T-helper 22 cell (primary cell): ENCODE measurements at places on chromosomes 7 and 10.

DNA sequence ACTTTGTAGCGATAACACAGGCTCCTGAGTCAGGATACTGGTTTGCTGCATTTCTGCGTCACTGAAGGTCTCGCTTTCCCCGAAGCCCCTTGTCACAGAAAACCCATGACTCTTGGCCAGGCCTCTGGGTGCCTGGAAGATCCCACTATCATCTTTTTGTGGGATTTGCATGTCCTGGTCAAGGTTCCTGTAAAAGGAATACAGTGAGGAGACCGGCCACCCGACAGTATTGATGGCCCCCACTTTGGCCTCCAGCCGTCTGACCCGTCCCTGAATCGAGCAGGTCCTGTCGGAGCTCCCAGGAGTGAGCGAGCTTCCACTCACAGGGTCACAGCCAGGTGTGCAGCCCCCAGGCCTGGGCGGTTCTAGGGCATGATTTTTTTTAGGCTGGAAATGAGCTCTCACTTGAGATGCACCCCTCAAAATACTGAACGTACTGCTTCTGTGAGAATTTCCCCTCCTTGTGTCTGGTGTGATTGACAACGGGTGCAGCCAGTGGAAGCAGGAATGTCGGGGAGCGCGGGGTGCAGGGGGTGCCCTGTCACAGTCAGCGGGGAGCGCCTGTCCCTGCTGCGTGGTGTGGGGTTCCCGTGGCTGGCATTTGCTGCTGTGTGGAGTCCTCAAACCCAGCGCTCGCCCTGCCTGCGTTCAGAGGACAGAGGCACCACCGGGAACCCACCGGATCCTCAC, 75.8 kb downstream of the DNAJB6 start:
- DNase-seq = no peak

GRCh38 chr7:5683280-5683670, 98.2 kb downstream of the RNF216 start:
- no peak for DNase-seq

DNA sequence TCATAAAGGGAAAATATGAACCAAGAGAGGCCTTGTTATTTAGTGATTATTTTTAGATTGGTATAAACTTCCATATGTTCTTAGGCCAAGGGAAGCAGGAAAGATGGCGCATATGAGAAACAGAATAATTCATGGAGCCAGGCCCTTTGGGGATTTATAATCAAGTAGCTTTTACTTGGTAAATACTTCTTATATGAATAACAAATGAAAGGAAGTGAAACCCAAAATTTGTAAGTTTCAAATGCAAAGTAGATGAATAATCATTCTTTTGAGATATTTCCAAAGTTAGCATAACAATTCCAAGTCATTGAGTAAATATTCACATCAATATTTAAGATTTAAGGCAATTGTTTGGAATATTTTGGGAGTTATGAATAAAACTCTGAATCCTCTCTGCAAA, 13.9 kb upstream of the OPTN start:
- no peak for DNase-seq

- no peak for DNase-seq
Observed at GRCh38 chr10:43130770-43131171, 7.5 kb upstream of the CSGALNACT2 start.

DNA sequence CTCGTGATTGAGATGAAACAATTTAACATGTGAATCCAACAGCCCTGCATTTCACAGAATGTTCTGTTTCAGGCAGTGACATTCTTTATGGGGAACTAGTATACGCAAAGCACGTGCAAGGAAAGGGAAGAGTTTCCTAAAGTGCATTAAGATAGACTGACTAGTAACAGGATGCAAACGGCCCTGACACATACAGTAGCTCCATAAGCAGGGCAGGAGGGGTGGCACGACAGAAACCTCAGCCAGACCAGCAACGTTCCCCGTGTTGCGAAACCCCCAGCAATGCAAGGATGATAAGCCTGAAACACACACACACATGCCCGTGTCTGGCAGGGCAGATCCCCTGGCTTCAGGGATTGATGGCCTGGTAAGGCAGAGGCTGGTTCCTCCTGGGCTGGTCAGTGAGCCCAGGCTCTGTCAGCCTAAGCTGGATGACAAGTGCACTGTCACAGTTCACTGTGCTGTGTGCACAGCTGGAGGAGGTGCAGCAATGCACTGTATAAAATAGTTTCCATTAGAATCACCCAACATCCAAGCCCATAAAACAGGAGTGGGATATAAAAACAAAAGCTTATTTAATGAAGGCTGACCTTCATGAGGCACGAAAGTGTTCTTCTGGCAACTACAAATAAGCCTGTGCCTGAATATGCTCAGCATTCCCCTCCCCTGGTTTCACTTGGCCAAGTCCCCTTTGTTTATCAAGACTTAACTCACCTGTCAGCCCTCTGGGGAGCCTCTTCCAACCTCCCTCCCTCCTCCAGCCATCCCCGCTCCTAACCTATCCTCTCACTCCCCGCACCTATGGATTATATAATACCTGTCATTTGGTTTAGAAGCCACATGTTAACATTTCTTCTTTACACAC, 88.8 kb downstream of the GSAP start:
- no peak for DNase-seq

DNA sequence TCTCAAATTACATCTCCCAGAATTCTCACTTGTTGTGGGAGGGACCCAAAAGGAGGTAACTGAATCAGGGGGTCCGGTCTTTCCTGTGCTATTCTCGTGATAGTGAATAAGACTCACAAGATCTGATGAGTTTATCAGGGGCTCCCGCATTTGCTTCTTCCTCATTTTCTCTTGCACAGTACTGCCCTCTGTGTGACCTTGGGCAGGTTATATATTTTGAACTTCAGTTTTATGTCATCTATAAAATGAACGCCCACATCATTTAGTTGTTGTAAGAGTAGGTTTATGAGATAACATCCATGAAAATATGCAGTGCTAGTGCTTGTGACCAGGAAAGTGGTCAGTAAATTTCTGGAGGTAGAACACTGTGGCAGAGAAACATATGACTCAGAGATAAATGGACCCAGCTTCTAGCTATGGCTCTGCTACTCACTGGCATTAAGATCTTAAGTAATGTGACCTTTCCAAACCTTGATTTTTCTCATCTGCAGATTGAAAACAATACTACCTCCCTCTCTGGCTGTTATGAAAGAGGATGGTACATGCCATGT, 44.3 kb downstream of the SCRN1 start:
- DNase-seq = no peak

GRCh38 chr10:24912215-24912614, 40.2 kb downstream of the PRTFDC1 start:
- no peak for DNase-seq

DNA sequence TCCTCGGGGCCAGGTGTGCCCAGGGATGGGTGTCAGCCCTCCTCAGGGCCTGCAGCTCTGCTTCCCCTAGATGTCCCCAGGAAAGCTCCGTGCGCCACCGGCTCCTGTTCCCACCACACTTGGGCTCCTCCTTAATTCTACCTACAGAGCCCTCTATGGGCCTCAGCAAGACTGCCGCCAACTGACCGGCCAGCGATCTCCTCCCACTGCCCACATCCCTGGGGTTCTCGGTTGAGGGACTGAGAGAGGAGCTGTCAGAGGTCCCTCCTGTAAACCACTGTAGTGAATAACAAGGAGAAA, 5.3 kb upstream of the LDB3 start:
- DNase-seq = no peak

DNA sequence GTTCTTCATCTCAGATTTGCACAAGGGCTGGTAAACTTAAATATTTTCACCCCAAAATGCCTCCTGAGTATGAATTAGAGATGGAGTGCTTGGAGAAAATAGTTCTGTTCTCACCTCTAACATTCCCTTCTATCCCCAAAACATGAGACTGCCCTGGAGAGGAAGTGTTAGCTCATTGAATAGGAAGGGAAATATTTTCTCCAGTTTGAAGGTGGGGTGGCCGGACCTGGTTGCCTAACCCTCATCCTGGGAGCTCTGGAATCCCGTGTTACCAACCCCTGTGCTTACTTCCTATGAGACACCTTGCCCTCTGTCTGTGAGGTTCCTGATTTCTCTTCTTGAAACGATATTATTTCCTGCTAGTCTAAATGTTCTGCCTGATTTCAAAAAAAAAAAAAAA, 779 bp downstream of the IFIT2 start:
- DNase-seq = no peak

DNA sequence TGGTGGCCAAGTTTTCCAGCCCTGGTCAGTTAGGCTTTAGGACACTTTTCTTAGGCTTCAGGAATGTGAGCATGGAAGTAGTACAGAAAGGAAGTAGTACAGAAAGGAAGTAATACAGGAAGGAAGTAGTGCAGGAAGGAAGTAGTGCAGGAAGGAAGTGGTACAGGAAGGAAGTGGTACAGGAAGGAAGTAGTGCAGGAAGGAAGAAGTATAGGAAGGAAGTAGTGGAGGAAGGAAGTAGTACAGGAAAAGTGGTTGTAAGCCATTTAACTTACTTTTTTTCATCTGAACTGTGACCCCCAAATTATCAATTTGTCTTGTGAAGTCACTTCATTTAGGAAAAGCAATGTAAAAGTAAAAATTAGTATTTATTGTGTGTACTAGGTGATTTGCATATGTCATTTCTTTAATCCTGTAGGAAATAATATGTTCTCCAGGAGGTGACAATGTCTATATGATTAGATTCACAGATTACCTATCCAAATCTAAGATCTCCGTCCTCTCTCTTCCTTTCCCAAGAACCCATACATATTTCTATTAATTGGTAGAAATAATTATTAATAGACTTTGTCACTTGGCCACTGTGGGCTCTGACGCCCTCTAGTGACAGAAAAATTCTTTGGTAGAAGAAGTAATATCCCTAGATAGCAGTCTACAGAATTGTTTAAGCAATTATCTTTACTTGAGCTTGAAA, 3.9 kb upstream of the FAS start:
- no peak for DNase-seq

GRCh38 chr10:5147255-5147980, 37.5 kb downstream of the AKR1C8 start:
- DNase-seq = no peak

- DNase-seq = no peak
Observed at GRCh38 chr7:139702811-139703486, 74.8 kb downstream of the HIPK2 start.

DNA sequence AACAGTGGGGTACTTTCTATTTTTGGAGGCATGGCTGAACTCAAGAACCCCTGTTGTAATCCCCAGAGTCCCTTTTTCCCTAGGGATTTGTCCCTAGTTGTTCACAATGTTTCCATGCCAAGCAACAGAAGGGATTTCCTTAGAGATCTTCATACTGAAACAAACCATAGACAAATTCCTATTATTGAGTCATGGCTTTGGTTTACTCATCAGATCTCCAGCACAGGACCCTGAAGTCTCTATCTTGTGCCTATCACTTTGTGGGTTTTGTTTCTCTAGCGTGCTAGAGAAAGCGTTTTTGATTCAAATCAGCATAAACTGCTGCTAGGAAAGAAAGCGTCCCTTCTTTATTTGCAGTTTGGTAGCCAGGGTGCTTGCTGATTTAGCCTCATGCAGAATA, 165.0 kb downstream of the BAMBI start:
- no peak for DNase-seq

GRCh38 chr7:137563981-137564380, 220.4 kb upstream of the PTN start:
- DNase-seq = no peak

DNA sequence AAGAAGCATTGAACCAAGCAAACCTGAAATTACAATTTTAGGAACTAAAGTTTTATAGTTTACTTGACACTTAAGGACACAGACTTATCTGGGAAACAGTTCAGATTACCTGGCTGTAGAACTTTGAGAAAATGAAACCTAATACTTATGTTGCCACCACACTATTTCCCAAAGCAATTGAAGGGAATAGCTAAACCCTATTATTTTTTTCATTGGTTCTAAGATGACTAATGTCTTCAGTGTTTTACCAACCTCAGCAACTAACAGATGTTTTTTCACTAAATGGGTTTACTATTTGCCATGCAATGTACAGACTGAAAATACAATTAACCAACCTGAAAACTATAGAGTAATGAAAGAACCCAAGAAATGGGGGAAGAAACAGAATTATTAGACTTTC, 689.6 kb downstream of the SORCS1 start:
- no peak for DNase-seq

- DNase-seq = no peak
Observed at GRCh38 chr10:43260117-43260761, 6.6 kb downstream of the RASGEF1A start.

DNA sequence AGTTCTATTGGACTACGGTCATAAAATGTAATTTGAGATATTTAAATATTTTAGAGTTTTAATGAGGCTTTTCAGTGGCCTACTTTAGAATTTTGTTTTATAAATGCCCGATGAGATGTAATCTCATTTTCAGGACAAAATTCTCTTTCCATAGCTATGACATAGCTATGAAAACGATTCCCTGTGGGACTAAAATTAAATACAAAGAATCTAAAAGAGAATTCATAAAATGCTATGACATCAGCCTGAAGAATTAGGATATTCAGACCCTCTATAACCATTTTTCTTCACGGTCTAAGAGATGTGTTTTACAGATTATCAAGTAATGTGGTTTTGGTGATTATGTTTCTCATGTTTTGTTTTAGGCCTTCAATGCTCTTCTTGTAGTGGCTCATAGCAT, 48.2 kb upstream of the ODAD2 start:
- DNase-seq = no peak

DNA sequence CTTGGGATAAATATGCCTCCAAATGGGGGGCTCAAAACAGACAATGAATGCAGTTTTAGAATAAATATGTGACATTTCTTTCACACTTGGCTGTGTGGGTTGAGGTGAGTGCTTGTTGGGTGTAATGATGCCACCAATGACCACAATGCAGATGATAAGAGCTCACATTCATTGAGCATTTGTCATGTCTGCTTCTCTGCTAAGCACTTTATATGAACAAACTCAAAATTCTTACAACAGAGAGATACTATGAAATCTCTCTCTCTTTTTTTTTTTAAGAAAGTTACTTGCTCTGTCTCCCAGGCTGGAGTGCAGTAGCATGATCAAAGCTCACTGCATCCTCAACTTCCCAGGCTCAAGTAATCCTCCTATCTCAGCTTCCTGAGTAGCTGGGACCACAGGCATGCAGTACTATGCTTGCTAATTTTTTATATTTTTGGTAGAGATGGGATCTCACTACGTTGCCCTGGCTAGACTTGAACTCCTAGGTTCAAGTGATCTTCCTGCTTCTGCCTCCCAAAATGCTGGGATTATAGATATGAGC, 185.4 kb downstream of the JCAD start:
- DNase-seq = no peak

GRCh38 chr7:50205011-50205410, 99.5 kb upstream of the IKZF1 start:
- DNase-seq = no peak
